A375 (cell line): ENCODE measurements at places on chromosomes 2 and 18. TPM values are rescaled to one million over a fixed set of nuclear protein-coding genes. Genes with fewer than 3 reads are reported as not detected.

Gene CABLES1
- 6.8 and 13.3 TPM in 2 replicates for total RNA-seq

Gene RIT2
- not detected in 2 replicates for total RNA-seq

Gene L3MBTL4
- total RNA-seq = 0.27 and 0.72 TPM in 2 replicates

Gene LAMA3
- 0.98 and 1.1 TPM in 2 replicates for total RNA-seq

Gene TEX44
- total RNA-seq = not detected in 2 replicates

Gene IGFBP2
- 146 and 169 TPM in 2 replicates for total RNA-seq

Gene ZBTB7C
- not detected in 2 replicates for total RNA-seq

Gene REV1
- total RNA-seq = 17.8 and 21.2 TPM in 2 replicates

Gene NPPC
- 0.50 and 2.9 TPM in 2 replicates for total RNA-seq
